ENCODE measurements at places on chromosomes 3 and 15.

GRCh38 chr3:53815651-53816050 is 30.6 kb downstream of the CHDH start:
- no peak for DNase-seq

GRCh38 chr3:17151598-17152373 is 267.0 kb downstream of the PLCL2 start:
- DNase-seq = peak; percentile 47

DNA sequence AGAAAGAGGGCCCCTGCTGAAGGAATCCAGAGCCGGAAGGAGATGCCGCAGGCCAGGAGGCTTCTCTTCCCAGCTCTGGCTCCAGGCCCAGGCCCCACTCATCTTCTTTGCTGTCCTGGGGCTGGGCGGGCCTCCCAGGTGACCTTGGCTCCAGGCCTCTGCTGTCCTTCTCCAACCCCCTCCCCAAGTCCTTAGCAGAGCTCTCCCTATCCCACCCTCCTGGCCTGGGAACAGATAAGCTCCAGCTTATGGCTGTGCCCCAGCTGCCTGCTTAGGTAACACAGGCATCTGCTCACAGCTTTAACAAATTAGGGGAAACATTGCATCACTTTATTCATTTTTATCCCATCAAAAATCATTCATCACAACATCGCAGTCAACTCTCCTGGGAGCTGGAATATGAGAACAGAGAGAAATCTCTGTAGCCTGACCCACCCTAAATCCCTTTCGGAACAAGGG is 86.9 kb downstream of the SEMA5B start:
- DNase-seq = no peak

DNA sequence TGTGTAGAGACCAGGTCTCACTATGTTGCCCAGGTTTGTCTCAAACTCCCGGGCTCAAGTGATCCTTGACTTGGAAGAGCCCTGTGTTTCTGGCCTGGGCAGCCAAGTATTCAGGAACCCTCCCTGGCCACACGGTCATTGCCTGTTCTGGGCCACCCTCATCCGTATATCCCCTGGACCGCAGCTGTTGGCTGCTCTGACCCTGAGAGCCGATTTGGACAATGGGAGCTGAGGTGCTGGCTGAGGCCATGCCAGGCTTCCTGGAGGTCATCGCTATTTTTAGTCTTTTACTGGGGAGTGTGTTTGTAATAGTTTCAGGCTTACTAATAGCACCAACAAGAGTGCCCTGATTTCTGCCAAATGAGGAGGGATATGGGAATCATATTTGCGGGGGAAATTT is 60.7 kb downstream of the ADAMTS7 start:
- no peak for DNase-seq

GRCh38 chr15:71219645-71220044 is 104.4 kb downstream of the THSD4 start:
- DNase-seq = no peak

DNA sequence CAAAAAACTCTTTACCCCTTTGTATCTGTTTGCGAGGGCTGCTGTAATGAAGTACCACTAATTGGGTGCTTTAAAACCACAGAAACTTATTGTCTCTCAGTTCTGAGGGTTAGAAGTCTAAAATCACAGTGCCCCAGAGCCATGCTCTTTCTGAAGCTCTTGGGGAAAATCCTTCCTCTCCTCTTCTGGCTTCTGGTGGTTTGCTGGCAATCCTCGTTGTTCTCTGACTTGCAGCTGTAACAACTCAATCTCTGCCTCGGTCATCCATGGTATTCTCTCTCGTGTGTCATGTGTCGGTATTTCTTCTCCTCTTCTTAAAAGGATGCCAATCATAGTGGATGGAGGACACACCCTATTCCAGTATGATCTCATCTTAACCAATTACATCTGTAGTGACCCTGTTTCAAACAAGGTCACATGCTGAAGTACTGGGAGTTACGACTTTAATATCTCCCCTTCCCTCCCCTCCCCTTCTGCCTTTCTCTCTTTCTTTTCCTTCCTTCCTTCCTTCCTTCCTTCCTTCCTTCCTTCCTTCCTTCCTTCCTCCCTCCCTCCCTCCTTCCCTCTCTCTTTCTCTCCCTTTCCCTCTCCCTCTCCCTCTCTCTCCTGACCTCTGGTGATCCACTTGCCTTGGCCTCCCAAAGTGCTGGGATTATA is 6.5 kb upstream of the ARL8B start:
- DNase-seq = no peak

DNA sequence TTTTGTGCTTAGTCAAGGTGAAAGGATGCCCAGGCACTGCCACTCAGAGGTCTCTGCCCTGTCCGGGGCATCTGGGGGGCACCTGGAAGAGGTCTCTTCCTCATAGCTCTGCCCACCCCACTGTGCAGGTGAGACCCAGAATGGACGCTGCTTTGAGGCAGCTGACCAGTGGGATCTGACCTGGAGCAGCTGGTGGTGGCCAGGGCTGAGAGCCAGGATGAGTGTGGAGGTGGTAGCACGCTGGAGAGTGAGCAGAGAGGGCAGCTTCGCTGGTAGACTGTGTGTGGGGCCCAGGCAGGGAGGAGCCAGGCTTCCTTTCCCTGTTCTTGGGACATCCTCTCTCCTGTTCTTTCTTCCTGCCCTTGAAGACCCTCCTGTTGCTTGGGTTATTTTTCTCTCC is 32.2 kb upstream of the PLA2G4E start:
- no peak for DNase-seq

- DNase-seq = no peak
Observed at GRCh38 chr3:18531662-18532061, 106.5 kb upstream of the SATB1 start.

- no peak for DNase-seq
Observed at GRCh38 chr15:57312318-57313133, 63.8 kb upstream of the CGNL1 start.

DNA sequence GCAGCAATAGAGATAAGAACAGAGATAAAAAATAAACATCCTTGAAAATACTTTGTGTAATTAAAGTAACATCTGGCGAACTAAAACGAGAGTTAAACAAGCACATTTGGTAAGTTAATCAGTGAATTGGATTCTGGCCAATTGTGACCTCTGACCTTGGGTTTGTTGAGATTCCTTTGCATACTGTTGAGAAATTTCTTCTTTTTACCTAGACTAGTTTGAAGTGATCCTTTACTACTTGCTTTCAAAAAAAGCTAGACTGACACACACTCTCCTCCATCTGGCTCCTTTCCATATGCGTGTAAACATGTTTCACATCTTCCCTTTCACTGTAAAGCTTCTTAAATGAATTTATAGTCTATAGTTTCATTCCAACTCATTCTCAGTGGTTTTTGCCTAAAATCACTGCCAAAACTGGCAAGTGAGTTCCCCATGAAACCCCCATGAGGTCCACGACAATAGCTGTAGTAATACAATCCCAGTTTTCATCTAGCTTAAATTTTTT is 17.3 kb upstream of the GBE1 start:
- DNase-seq = no peak

- DNase-seq = no peak
Observed at GRCh38 chr3:66997560-66998112, 471 bp upstream of the KBTBD8 start.

GRCh38 chr3:182802413-182803390 is 9.4 kb downstream of the ATP11B start:
- no peak for DNase-seq

DNA sequence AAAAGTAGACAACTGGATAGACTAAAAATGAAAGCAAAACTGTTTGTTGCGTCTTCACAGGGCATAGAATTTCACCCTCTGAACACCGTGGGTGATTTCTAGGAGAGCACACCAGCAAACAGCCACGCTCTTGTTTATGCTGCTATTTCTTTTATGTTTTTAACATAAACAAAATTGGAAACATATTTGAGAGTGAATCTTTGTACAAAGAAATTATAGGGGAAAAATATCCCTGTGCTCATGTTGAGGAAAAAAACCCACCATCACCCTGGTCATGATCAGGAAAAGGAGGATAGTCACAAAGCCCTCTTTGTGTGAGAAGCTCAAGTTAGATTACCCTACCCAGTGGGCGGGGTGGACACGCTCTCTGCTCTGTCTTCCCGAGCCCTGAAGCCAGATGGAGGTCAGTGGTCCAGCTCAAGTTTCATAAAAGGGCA is 313.3 kb downstream of the SATB1 start:
- DNase-seq = no peak

DNA sequence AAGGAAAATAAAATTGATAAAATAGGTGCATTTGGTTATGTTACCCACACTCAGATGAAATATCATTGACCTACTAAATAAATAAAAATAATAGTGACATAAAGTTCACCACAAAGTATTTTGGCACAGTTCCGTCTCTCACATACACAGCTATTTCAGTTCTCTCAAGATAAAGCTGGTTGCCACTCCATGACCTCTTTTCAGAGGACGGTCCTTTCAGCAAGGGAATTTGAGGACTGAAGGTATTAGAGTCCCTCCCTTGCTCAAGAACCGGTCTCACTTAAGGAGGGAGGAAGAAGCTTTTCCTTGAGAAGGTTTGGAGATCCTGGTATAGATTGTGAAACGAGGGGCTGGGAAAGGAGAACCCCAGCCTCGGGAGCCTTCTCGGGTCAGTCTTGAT is 285.5 kb upstream of the CFAP20DC start:
- DNase-seq = no peak

DNA sequence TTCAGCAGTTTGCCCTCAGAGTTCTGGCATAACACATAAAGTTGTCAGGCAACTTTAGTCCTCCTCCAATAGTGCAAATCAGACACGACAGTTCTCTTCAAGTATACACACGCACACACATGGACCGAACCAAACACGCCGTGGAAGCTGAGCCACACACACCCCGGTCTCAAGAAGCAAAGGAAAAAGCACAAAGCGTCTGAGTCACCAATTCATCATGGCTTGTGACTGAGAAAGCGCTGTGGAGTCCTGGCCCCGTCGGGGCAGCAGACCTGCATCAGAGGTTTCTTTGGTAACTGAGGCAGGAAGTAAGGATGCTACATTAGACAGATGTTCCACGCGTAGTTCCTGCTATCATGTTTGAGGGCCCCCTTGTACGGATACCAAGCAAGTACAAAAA is 85.7 kb downstream of the VGLL4 start:
- no peak for DNase-seq

DNA sequence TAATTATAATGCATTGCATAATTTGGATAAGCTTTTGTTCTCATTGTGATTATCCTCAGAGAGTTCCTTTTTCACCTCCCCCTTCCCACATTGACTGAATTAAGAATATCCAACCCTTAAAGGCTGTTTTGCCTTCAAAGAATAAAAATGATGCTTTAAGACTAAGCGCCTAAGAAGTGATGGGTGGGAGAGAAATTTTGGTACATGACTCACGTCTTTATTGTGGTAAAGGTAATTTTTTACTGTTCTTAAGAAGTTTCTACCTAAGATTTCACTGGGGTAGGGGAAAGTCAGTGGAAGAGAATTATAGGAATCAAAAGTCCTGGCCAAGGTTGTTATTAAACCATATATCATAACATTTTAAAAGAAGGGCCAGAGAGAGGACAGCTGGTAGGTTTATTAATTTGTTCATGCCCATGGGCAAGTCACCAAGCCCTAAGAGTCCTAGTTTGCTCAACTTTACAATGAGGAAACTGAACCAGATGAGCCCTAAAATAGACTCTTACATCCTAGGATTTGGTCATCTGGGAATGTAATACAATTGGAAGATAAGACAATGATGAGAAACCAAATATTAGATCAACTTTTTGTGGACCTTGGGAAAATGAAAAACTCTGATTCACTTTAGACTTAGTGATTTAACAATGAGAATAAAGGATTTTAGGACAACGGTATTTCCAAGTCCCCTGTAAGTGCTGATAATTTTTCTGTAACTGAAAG is 101.1 kb upstream of the RASGRP1 start:
- DNase-seq = no peak

DNA sequence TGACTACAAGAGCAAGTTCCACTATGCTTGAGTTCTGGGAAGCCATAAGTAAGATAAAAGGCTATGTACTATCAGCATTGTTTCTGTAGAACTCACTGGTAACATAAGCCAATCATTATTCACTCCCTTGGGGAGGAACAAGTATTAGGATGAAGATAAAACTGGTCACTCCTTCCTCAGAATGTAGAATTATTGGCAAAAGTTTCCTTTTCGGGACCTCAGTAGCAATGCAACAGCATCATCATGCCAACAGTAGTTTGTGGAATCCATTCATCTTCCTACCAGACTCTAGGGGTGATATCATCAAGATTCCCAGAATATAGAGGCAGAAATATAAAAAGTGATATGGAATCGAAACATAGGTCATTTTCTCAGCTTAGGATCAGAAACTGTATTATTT is 209.5 kb downstream of the PLOD2 start:
- no peak for DNase-seq

- no peak for DNase-seq
Observed at GRCh38 chr3:161523916-161524315, 27.3 kb downstream of the OTOL1 start.

DNA sequence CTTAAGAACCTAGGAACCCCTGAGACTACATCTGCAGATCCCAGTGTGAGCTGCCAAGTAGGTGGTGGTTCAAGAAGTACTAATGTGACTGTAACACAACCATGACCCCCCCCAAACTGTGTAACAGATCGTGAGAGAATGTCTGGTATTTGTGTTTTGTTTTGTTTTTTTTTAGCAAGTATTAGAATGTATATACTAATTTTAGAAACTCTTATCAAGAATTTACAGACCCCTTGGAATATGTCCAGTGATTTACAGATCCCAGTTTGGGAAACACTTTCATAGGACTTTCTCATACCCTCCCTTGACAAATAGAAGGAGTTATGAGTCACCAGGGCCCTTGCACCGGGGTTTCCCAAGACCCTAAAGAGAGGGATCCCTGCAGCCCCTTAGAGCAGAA is 79.8 kb downstream of the SEMA5B start:
- DNase-seq = no peak

DNA sequence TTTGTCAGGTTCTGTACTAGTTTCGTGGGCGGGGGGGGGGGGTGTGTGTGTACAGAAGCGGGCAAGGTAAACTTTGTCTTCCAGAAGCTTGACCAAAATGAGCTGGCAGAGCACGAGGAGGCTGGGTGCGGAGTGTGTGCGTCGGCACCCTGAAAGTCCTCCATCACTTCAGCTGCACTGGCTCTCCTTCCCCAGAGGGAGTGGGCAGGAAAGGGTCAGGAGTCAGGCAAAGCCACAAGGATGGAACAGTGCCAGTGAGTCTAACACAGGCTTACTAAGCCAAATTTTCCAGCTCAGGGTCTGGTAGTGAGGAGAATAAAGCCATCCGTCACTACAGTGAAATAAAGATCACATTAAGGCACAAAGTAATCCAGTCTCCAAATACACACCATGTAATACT is 11.9 kb upstream of the SH3GL3 start:
- no peak for DNase-seq

- no peak for DNase-seq
Observed at GRCh38 chr3:13886593-13887129, 6.8 kb upstream of the WNT7A start.

- DNase-seq = no peak
Observed at GRCh38 chr15:66840615-66841390, 138.8 kb downstream of the SMAD6 start.

- no peak for DNase-seq
Observed at GRCh38 chr3:42894698-42895579, 11.0 kb upstream of the ZNF662 start.

- no peak for DNase-seq
Observed at GRCh38 chr3:12898965-12899755, 57.8 kb upstream of the RPL32 start.

- DNase-seq = peak; percentile 66
Observed at GRCh38 chr3:113695786-113696645, at the start of gene USF3. TSS of gene USF3 (minus strand) at chr3:113696642. CDS start at chr3:113674878, 21,764 bp downstream.

Measured in stimulated activated CD8-positive, alpha-beta memory T cell treated with anti-CD3 and anti-CD28 coated beads, Interleukin-15, amount 100 ng/mL, for 24 hours (primary cell).